ENCODE measurements at places on chromosomes 2 and 18.

DNA sequence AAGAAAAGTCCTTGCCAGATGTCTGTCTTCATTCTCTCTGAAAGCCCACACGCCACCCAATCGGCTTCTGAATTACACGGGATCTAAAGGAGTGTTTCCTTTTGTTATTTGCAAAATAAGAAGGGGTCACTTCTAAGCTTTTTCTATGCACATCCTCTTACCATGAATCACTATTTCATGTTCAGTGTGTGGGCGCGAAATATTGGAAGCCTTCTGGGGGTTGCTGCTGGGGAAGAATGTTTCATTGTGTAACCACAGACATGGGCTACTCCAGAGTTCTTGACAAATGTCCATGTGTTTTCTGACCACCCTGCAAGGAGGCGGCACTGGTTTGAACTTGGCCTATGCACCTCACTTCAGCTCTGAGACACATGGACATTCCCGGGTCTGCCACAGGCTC, 133.6 kb upstream of the APCDD1 start:
- DNase-seq: no peak

GRCh38 chr2:206531996-206532543, 88.7 kb downstream of the ADAM23 start:
- no peak for DNase-seq

GRCh38 chr18:9526458-9526857, 51.1 kb downstream of the RALBP1 start:
- no peak for DNase-seq

DNA sequence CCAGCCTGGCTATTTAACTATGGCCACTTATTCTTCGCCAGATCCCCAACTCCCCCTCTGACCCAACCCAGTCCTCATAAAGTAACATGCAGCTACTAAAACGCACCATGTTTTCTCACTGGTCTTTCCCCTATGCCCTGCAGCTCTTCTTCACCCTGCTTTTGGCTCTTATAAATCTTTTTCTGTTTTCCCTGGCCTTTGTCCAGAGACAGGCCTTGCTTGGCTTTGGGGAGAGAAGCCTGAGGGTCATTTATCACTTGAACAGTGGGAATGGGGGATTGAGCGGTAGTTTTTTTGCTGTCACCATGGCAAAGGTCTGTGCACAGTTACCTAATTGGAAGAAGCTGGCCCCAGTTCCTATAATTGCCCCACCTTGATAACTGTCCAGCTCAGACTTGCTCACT, 202.9 kb upstream of the NT5C1B start:
- no peak for DNase-seq

GRCh38 chr2:239870276-239870675, 154.9 kb downstream of the NDUFA10 start:
- DNase-seq: no peak

DNA sequence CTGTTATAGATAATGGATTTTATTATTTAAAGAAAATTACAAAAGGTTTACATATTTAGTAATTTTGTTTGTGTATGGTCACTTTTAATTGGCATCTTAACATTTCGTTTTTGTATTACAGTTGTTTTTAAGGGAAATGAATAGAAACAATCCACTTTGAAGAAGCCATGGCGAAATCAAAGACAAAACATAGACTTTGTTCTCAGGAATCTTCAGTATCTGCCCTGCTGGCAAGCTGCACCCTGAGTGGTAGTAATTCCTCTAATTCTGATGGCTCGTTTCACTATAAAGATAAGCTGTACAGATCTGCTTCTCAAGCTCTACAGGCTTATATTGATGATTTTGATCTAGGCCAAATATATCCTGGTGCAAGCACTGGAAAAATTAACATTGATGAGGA, 2.7 kb downstream of the C18orf54 start:
- no peak for DNase-seq

- no peak for DNase-seq
Observed at GRCh38 chr2:154616659-154617058, 81.8 kb upstream of the KCNJ3 start.

DNA sequence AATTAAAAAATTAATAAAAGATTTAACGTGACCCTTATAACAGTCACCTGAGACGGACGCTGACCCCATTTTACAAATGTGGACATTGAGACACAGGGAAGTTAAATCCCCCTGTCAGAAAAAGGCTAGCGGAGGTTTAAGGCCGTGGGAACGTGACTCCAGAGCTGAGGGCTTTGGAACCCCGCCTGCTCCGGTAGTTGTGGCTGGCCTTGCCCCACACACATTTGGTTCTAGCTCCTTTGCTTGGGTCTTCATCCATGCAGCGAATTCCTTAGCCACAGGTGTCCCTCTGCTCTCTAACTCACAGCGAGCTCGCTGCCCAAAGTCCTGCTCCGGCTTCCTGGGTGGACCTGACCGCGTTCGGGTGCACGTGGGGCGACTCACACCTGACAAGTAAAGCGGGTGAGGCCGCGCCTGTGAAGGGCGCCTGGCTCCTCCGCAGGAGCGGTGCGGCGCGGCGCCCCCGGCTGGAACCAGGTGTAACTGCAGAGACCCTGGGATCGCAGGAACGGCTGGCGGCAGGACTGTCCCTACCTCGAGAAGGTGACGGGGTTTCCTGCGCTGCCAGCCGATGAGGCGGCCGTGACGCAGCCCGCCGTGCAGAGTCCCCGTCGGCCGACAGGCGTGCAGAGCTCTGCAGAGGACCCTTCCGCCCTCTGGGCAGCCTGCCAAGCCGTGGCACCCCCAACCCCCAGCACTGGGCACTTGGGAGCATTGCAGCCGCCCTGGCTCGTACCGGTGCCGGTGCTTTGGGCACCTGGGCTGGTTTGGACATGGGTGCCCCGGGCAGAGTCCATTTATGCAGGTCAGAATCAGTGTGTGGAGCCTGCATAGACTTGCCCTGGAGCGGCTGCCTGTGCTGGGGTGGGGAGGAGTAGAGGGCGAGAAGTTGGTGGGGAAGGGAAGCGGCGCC, 2.4 kb upstream of the PROC start:
- DNase-seq: no peak

GRCh38 chr2:224591220-224591619, 6.1 kb upstream of the CUL3 start:
- no peak for DNase-seq

DNA sequence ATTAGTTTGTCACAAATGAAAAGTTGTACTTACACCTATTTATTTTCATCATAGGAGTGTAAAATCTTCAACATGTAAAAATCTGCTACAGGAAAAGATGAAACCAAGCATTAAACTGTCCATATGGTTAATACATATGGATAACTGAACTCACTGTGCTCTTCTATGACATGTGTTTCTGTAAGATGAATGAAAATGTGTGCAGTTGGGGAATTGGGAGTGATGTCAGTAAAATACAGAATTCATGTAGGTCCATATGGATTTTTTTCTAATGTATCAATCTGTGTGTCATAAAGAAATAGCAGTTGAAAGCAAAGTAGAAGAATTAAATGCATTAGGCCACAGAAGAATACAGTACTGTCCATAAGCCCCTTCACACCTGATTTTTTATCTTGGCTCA, 178.4 kb upstream of the COL3A1 start:
- no peak for DNase-seq

GRCh38 chr2:203022751-203023150, 8.1 kb downstream of the NBEAL1 start:
- DNase-seq: no peak

GRCh38 chr2:55431982-55432627, 12.4 kb upstream of the CCDC88A start:
- DNase-seq: no peak

- DNase-seq: no peak
Observed at GRCh38 chr2:205283736-205284270, 398.5 kb upstream of the NRP2 start.

GRCh38 chr2:196331851-196332250, 160.5 kb upstream of the STK17B start:
- no peak for DNase-seq

DNA sequence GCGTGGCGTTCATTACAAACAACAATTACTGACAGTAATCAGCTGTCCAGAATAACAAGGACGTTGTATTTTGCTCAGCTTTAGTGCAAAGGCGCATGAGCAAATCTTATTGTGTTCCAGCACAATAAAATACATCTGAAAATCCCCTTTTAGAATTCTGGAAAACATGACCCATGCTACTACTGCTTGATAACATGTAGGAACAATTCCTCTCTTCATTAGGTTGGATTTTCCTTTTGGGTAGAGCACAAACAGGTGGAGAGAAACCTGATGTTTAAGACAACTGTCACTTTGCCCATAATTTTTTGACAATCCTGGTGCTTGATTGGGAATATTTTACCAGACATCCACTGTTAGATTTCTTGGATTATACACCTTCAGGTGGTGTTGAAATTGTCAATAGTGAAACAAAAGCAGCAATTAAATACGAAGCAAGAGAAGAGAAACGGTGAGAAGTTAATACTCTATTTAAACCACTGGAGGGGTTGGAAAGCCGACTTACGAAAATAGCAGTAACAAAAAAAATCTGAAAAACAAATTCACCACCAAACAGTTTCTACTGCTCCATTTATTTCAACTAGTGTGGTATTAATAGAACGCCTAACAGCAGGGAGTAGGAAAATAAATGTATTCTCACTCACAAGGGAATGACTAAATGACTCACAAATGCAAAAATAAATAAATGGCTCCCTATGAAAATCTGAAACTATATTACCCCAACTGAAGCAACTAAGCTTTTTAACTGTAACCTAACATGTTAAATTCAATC, 102.7 kb downstream of the CPO start:
- peak; percentile 39 for DNase-seq

GRCh38 chr2:188475945-188476344, 184.3 kb downstream of the GULP1 start:
- DNase-seq: no peak

- DNase-seq: no peak
Observed at GRCh38 chr2:235006986-235007385, 55.2 kb downstream of the SH3BP4 start.

DNA sequence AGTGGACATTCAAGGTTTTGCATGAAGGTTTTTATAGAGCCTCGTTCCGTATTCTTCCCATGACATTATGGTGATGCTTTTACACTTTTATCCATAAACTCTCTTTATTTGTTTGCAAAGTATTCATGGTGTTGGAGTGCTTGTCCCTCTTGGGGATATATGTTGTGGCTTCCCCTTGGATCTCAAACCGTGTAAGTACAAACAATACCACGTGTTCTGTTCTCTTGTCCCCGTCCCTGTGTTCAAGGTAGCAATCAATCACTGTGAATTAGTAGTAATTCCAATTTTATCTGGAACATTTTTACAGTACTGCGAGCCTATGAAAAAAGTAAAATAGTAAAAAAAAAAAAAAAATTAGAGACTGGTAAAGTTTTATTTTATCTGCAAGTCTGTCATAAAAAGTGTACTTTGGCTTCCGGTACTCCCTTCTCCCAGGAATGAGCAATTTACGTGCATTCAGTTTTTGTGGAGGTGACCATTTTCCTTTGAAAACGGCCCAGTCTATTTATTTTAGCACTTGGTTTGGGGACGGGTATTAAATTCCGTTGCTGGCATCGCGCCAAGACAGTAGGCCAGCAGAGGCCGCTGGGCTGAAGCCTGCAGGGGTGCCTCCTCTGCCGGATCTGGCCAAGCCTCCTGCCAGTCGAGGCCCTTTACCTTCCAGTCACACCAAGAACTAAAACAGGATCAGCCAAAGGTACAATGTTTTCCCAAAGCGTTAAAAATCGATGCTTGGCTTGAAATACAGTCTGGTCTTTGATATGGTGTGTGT, 175.7 kb downstream of the SOCS6 start:
- peak; percentile 24 for DNase-seq

GRCh38 chr2:84882414-84882738, 1.5 kb upstream of the TRABD2A start:
- DNase-seq: no peak

- DNase-seq: no peak
Observed at GRCh38 chr2:215355801-215356200, 43.9 kb downstream of the ATIC start.

DNA sequence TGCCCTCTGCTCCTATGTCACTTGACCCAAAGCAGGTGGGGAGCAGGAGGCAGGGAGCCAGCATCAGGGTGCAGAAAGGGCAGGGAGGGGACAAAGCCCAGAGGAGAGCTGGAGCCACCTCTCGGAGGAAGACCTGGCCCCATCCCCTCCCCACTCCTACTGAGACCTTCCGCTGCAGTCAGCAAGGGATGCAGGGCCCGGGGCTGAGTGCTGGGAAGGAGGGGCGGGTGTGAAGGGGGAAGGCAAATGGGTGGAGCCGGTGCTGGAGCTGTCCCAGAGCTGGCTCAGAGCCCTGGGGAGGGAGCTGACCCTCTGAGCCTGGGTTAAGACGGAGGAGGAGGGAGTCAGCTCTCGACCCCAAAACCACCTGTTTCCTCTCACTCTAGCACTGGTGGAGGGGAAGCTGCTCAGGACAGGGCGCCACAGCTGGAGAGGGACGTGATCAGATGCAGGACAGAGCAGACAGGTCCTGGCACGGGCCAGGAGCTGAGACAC, 33.8 kb downstream of the HS1BP3 start:
- no peak for DNase-seq

DNA sequence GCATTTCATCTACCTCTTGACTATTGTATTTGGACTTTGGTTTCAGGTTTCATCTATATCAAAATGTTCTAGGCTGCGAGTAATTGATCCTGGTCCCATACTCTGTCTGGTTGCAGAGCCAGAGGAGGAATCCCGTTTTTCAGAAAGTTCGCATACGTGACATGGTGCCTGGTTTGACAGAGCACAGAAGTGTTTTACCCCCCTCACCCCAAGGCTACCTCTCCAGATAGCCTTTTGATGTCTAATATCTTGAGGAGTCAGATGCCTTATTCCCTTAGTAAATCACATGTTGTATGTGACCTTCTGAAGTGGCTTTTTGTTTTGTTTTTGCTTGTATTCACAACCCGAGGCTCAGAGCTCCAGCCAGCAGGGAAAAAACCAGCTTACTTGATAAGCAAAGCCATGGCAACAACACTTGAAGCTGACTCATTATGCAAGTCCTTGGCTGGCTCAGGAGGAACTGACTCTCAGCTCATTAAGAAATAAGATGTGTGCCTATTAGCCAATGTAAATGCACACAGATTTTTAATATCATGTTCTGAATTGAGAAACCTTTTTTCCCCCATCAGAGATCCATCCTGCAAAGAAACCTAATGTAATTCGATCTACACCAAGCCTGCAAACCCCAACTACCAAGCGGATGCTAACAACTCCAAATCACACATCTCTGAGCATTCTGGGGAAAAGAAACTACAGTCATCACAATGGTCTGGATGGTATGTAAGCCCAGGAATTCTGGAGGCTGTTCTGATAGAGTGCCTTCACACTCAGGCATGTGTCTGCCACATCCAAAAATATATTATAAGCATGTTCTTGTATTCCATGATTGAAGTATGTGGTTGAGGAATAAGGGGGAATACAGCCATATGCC, 41.4 kb downstream of the OXER1 start:
- DNase-seq: no peak

DNA sequence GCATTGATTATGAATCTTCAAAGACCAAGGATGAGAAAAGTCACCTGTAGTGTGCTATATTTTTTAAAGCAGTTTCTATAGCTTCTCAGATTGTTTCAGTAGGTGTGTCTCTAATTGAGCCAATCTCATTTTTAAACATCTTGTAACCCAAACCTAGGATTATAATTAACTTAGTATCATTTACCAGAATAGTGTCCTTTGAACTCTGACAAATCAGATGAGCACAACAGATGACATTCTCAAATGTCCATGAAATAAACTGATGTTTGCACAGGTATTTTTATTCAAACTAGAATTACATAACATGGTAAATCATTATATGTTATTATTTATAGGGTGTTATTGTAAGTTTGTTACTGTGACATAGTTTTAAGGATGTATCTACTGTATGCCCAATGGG, 126.1 kb upstream of the MAP3K20 start:
- DNase-seq: no peak
